Mesothelial cell of epicardium (in vitro differentiated cells): ENCODE measurements at places on chromosomes 1 and 21. TPM values are rescaled to one million over a fixed set of nuclear protein-coding genes. Genes with fewer than 3 reads are reported as not detected.

The PTPRF gene
- 464 to 475 TPM (median 471 TPM) in 3 replicates for total RNA-seq

DNA sequence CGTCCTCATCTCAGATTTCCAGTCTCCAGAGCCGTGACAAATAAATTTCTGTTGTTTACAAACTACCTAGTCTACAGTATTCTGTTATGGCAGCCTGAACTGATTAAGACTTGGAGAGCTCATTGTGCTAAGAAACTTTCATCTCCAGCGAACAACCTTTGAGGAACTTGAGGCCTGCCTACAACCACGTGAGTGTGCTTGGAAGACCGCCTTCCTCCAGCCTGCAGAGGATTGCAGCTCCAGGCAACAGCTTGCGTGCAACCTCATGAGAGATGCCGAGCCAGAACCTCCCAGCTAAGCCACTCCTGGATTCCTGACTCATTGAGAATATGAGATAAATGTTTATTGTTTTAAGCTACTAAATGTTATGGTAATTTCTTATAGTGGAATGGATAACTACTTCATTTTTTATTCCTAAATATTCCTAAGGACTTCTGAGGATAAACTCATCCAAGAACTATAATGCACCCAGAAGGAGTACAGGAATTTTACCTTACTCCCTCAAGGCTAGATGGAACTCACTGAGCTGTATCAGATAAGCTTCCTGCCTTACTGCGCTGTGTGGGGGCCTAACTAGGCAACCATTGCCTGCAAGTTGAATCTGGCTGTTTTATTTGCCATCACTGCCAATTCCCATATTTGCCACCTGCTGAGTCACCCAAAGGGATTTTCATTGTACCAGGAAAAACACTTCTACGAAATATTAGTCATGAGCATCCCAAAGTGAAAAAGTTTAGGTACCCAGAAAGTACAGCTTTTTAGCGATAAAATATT lies 17.6 kb downstream of the FAM177B start:
- no peak overlapping the region for H3K4me3 ChIP-seq
- H3K27ac ChIP-seq: peak overlapping the region; percentile 39
- H3K36me3 ChIP-seq: no peaks in the 10 kb centered on the region
- DNase-seq: no peak

DNA sequence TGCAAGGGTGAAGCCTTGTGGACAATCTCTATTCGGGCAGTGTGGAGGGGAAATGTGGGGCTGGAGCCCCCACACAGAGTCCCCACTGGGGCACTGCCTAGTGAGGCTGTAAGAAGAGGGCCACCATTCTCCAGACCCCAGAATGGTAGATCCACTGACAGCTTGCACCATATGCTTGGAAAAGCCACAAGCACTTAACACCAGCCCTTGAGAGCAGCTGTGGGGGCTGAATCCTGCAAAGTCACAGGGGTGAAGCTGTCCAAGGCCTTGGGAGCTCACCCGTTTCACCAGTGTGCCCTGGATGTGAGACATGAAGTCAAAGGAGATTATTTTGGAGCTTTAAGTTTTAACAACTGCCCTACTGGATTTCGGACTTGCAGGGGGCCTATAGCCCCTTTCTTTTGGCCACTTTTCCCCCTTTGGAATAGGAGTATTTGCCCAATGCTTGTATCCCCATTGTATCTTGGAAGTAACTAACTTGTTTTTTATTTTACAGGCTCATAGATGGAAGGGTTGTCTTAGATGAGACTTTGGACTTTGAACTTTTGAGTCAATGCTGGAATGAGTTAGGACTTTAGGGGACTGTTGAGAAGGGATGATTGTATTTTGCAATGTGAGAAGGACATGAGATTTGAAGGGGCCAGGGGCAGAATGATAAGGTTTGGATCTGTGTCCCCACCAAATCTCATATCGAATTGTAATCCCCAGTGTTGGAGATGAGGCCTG lies 16.3 kb upstream of the COL6A1 start:
- DNase-seq: no peak
- H3K27ac ChIP-seq: no peak overlapping the region
- peaks cover 3% of the 10 kb centered on the region for H3K4me1 ChIP-seq
- peaks cover 2% of the 10 kb centered on the region for H3K27me3 ChIP-seq
- H3K36me3 ChIP-seq: peaks cover 2% of the 10 kb centered on the region
- no peak overlapping the region for H3K4me3 ChIP-seq

- no peaks in the 10 kb centered on the region for H3K4me1 ChIP-seq
- peaks cover 16% of the 10 kb centered on the region for H3K36me3 ChIP-seq
- H3K4me3 ChIP-seq: no peak overlapping the region
- no peak for DNase-seq
Measured at GRCh38 chr1:31426249-31426922, 13.4 kb downstream of the SERINC2 start.

The LCE6A gene
- total RNA-seq: not detected in 3 replicates

The HDAC1 gene
- 122 to 131 TPM (median 127 TPM) in 3 replicates for total RNA-seq

DNA sequence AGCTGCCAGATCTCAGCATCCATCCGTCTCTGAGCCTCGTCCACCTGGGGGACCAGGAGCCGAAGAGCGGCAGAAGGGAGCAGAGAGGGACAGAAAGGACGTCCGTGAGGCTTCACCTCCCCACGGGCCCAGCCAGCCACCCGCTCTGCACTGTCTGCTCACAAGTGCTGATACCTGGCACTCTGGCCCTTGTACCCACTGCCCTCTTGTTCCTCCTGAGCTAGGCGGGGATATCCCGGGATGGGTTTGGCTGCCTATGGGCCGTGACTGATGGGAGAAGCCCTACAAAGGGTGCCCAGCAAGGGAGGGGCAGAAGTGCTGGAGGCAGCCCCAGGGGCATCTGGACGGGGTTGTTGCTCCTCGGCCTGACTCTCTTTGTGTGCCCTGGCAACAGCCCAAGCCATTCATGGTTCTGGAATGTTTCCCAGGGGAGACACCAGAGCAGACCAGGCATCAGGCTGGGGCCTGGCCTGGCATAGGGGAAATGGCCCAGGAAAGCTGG lies 57.6 kb downstream of the LDLRAD2 start:
- no peaks in the 10 kb centered on the region for H3K27me3 ChIP-seq
- no peak overlapping the region for H3K27ac ChIP-seq
- peaks cover 4% of the 10 kb centered on the region for H3K4me1 ChIP-seq
- no peak overlapping the region for H3K4me3 ChIP-seq

GRCh38 chr1:248751635-248752034 lies 3.9 kb downstream of the LYPD8 start:
- no peaks in the 10 kb centered on the region for H3K27me3 ChIP-seq
- no peaks in the 10 kb centered on the region for H3K4me1 ChIP-seq
- H3K36me3 ChIP-seq: no peaks in the 10 kb centered on the region
- H3K27ac ChIP-seq: no peak overlapping the region

GRCh38 chr21:24428591-24429199 lies 1178.6 kb downstream of the MRPL39 start:
- H3K4me1 ChIP-seq: no peaks in the 10 kb centered on the region
- H3K36me3 ChIP-seq: no peaks in the 10 kb centered on the region
- H3K27ac ChIP-seq: no peak overlapping the region
- no peak for DNase-seq

DNA sequence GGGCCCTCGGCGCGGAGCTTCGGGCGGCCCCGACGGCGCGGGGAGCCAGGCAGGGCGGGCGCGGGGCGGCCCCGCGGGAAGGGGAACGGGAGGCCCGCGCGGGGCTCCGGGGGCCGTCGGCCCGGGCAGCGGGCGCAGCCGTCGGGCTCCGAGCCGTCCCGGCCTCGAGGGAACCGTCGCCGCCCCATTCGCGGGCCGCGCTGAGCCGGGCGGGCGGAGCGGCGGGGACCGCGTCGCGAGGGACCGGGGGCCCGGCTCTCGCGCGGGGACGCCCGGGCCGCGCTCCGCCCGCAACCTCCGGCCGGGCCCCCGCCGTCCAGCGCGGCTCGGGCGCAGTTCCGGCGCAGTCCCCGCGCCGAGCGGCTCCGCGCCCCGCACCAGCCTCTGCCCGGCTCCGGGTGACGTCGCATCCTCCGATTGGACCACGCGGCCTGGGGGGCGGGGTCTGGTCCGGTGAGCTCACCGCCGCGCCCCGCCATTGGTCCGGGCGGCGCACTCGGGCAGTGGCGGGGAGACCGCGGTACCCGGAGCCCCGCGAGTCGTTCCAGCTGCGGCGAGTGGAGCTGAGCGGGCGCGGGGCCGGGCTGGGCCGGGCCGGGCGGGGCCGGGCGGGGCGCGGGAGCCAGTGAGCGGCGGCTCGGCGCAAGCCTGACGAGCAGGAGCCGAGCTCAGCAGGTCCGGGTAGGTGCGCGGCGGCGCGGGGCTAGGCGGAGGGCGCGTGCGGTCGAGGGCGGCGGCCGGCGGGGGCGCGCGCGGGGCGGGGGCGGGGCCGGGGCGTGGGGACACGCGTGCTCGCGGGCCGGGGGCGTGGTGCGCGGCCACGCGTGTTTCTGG lies 66.7 kb upstream of the VAMP3 start:
- no peak overlapping the region for H3K27ac ChIP-seq
- peaks cover 87% of the 10 kb centered on the region for H3K27me3 ChIP-seq
- H3K4me1 ChIP-seq: peaks cover 5% of the 10 kb centered on the region
- DNase-seq: peak; percentile 97
- H3K4me3 ChIP-seq: peak overlapping the region; percentile 49
- H3K36me3 ChIP-seq: no peaks in the 10 kb centered on the region

DNA sequence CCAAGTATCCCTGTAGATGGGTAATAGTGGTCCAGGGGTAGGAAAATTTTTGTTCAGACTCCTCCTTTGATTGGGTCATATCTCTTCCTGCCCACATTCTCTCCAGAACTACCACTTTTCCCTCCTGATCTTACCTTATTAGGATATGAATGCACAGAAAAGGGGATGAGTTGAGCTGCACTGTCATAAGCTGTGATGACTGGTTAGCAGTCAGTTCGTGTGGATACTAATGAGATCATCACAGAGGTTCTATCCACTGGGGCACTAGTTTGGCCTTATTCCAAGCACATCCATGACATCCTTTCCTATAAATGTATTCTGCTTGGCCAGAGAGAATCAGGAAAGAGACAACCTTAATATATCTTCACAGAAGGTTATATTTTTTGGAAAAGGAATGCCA lies 22.1 kb upstream of the TBX15 start:
- DNase-seq: no peak
- H3K4me3 ChIP-seq: no peak overlapping the region
- H3K27ac ChIP-seq: no peak overlapping the region
- H3K27me3 ChIP-seq: peaks cover 89% of the 10 kb centered on the region
- H3K4me1 ChIP-seq: peaks cover 13% of the 10 kb centered on the region

The S100A2 gene
- 0.43 to 0.51 TPM in 2 of 3 replicates, not detected in the other for total RNA-seq

DNA sequence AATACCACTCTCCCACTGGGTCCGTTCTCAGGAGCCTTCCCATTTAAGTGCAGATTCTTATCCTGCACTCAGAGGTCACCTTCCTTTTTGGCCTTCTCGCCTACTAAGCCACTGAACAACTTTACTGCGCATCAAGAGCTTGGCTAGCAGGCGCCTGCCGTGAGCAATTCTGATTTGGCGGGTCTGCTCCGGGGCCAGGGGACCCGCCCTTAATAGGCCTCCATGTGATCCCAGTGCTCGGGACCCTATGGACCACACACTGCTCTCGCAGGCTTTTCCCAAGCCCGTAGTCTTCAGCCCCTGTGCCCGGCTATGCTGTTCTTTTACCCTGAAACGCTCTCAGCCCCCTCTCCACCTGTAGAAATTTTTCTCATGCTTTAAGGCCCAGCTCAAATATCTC lies 45.1 kb downstream of the BCL9 start:
- H3K4me1 ChIP-seq: peaks cover 6% of the 10 kb centered on the region
- DNase-seq: peak; percentile 37
- peaks cover 6% of the 10 kb centered on the region for H3K36me3 ChIP-seq
- H3K27me3 ChIP-seq: no peaks in the 10 kb centered on the region
- no peak overlapping the region for H3K4me3 ChIP-seq

DNA sequence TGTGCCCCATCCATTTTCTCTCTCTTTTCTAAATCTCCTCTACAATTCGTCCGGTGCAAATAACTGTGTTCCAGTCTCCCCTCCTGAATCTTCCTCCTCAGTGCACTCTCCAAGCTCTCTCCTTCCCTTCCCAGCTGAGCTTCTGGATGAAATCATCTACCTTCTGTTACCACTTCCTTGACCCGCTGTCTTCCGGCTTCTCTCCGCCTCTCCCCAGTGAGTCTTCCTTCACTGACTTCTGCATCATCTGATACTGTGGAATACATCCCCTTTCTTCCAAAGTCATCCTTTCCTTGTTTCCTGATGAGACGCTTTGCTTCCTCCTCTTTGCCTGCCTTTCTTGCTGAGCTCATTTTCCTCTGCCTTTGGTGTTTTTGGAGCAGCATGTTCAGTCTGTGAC lies 96.9 kb downstream of the MAB21L3 start:
- DNase-seq: no peak
- no peak overlapping the region for H3K27ac ChIP-seq
- H3K4me1 ChIP-seq: peaks cover under 1% of the 10 kb centered on the region
- no peak overlapping the region for H3K4me3 ChIP-seq
- H3K27me3 ChIP-seq: no peaks in the 10 kb centered on the region
- no peaks in the 10 kb centered on the region for H3K36me3 ChIP-seq

DNA sequence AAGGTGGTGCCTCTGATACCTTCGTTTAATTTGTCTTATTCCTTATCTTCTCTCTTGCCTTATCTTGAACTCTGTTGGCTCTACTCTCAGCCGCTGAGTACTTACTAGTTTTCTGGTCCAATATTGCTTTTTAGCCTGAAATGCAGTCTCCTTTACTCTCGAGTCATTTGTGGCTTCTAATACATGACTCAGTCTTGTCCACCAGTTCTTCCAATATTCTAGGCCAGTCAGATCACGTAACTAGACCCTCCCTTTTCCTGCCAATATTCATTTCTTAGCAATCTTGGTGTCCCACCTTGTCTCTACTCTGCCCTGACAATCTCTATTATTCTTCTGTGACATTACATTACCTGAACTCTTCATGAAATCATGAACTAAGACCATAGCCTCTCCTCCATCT lies 555.8 kb downstream of the DPYD start:
- no peak overlapping the region for H3K27ac ChIP-seq
- DNase-seq: no peak
- peaks cover 6% of the 10 kb centered on the region for H3K27me3 ChIP-seq
- H3K4me3 ChIP-seq: no peak overlapping the region

DNA sequence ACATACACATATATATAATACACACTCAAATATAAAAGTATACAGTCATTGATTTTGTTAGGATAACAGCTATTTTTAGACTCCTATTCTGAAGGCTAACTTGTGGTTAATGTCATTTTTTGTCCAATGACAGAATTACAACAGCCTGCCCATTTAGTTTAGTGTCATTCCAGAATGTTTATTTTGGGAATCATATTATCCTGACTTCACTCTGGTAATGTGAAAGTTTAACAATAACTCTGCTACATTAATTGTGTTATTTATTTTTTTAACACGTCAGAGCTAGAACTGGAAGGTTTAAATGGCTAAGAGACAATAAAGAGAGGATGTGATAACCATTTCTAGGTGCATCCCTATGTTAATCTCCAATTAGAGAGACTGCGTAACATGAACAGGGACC lies 648.1 kb downstream of the USP25 start:
- H3K4me1 ChIP-seq: peaks cover 26% of the 10 kb centered on the region
- H3K27ac ChIP-seq: no peak overlapping the region
- H3K4me3 ChIP-seq: no peak overlapping the region
- peaks cover 19% of the 10 kb centered on the region for H3K36me3 ChIP-seq

GRCh38 chr1:22971611-22972405 lies 858 bp downstream of the LACTBL1 start:
- peak; percentile 11 for DNase-seq
- H3K4me1 ChIP-seq: peaks cover 20% of the 10 kb centered on the region
- H3K27ac ChIP-seq: no peak overlapping the region
- no peak overlapping the region for H3K4me3 ChIP-seq
- peaks cover 12% of the 10 kb centered on the region for H3K27me3 ChIP-seq

The KCNK2 gene
- total RNA-seq: 5.8 to 7.4 TPM (median 6.5 TPM) in 3 replicates

The CCDC17 gene
- total RNA-seq: 4.5 to 5.6 TPM (median 5.6 TPM) in 3 replicates
